Choroid plexus epithelial cell (primary cell): ENCODE measurements at places on chromosomes 11 and 22.

DNA sequence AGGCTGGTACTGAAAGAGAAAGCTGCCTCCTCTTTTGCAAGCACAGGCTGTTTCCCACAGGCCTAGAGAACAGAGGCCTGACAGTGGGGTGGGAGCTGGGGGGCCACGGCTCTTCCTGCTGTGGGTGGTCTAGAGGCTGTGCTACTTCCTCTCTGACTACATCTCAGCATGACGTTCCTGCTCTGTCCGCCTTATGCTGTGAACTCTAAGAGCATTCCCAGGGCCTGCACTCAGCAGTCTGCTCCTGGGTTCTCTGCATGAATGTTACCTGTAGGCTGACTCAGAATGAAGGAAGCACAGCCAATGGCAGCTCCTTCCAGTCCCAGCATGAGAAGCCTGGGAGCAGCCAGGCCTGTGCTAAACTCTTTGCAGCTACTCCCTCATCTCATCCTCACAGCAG is 534.3 kb downstream of the NTM start:
- peak; percentile 95 for DNase-seq

GRCh38 chr11:121446752-121447156 is 5.4 kb upstream of the SORL1 start:
- DNase-seq: peak; percentile 47

DNA sequence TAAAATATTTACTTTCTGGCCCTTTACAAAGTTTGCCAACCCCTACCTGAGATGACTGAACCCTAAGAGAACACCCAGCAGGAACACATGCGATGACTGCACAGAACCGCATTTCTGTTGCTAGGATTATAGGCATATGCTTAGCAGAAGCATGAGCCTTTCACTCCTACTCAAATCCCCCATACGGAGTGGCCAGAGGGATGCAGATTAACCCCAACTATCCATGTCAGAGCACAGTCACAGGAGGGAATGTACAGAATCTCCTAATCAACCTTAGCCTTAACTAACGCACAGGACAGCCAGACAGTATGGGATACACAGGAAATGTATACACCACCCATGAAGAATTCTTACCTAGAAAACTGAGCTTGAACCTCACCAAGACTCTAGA is 6.2 kb downstream of the HPS4 start:
- DNase-seq: peak; percentile 24

DNA sequence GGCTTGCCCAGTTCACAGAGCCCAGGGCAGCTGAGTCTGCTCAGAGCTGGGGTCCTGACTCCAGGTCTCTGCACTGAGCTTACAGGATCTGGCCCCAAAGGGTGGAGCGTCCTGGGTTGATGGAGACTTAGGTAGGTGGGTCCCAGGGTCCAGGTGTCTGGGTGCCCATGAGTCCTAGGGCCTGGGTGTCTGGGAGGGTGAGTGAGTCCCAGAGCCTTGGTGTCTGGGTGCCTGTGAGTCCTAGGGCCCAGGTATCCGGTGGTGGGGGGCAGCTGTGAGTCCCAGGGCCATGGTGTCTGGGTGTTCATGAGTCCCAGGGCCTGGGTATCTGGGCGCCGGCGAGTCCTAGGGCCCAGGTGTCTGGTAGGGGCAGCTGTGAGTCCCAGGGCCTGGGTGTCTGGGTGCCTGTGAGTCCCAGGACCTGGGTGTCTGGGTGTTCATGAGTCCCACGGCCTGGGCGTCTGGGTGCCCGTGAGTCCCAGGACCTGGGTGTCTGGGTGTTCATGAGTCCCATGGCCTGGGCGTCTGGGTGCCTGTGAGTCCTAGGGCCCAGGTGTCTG is 1505.6 kb downstream of the BRD1 start:
- no peak for DNase-seq

DNA sequence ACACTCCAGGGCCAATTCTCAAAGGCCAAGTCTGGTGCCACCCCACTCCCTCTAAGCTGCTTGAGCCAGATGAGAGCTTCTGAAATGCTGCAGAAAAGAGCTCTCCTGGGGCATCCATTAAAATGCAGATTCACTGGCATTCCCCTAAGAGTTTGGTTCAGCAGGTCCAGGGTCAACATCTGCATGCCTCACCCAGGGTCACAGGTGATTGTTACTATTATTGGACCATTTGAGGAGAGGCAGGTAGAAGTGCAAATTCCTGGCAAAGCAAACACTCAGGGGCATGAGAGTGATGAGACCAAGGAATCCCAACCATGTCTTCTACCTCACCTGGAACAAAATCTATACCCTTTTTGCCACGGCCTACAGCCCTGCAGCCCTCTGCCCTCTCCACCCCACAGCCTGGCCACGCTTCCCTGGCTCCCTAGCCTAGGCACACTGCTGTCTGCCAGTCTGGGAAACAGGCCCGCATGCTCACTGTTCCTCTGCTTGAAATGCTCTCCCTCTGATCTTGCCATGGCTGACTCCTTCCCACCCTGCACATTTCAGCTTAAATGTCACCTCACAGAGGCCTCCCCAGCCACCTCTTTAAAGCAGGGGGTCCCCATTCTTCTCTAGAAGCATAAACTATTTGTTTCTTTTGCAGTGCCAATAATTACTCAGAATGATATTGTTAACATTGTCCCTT is 4.4 kb upstream of the P2RX6 start:
- DNase-seq: no peak

- no peak for DNase-seq
Observed at GRCh38 chr11:13698132-13698531, 29.7 kb downstream of the FAR1 start.

GRCh38 chr22:44661070-44661469 is 40.9 kb upstream of the PRR5 start:
- no peak for DNase-seq

DNA sequence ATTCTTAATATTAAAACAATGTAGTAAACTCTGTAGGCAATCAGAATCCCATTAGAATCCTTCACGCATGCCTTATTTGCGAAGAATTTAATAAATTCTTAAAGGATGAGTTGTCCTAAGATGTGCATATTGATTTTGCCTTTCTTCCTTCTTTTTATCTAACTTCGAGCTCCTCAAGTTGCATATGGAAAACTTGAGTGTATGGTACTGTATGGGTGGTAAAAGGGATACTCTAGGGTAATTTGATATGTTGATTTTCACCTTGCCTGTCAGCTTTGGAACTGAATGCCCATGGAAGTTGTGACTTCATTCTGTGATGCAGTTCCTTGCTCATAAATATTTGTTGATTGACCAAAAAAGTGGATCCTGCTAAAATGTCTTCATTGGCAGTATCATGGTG is 193.8 kb downstream of the DDX10 start:
- DNase-seq: no peak

GRCh38 chr22:43861529-43861928 is 784 bp downstream of the SULT4A1 start:
- DNase-seq: peak; percentile 42

GRCh38 chr11:43434893-43435292 is 76.2 kb downstream of the TTC17 start:
- DNase-seq: no peak

DNA sequence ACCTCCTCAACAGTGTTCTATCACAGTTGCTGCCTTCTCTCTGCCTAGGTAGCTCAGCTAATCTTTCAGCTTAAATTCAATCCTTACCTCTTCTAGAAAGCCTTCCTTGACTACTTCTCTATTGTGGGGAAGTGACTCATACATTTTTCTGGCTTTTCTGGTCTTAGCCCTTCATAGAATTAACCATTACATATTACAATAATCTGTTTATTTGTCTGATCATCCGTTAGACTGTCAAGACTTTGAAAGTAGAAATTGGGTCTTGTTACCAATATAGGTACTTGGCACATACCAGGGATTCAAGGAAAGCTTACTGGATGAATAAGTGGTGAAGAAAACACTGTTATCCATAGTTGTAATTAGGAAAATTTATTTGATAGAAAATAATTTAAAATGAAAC is 89.6 kb downstream of the FANCF start:
- DNase-seq: no peak

- DNase-seq: peak; percentile 95
Observed at GRCh38 chr22:18075720-18076497, 1.9 kb upstream of the PEX26 start.

DNA sequence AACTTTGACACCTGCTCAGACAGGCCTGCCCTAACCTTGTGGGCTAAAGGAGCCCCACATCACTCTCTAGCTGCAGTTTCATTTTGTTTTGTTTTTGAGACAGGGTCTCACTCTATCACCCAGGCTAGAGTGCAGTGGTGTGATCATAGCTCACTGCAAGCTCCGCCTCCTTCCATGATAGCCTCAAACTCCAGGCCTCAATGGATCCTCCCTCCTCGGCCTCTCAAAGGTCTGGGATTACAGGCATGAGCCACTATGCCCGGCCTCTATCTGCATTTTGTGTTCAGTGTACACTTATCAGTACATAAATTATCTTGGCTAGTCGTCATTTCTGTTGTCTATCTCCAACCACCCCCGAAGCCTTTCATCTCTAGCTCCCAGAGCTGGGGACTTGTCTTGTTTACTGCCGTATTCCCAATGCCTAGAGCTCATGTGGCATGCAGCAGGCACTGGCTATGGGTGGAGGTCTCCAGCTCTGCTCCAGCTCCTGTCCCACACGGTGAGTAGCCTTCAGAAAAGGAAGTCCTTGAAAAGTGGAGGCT is 22.1 kb upstream of the PEX26 start:
- DNase-seq: no peak

DNA sequence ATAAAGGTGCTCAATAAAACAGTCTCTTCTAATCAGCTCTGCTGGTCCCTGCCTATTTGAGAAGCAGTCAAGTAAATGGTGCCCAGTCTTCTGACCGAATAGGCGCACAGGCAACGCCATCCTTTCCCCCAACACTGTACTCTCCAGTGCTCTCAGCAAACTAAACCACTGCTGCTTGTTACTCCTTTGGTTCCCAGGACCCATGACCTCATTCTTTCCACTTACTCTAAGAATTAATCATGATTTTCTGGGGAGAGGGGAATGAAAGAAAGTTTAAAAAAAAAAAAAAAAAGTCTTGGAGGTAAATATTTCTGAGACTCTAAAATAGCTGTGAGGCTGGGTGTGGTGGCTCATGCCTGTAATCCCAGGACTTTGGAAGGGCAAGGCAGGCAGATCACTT is 63.7 kb downstream of the SGSM3 start:
- peak; percentile 27 for DNase-seq

DNA sequence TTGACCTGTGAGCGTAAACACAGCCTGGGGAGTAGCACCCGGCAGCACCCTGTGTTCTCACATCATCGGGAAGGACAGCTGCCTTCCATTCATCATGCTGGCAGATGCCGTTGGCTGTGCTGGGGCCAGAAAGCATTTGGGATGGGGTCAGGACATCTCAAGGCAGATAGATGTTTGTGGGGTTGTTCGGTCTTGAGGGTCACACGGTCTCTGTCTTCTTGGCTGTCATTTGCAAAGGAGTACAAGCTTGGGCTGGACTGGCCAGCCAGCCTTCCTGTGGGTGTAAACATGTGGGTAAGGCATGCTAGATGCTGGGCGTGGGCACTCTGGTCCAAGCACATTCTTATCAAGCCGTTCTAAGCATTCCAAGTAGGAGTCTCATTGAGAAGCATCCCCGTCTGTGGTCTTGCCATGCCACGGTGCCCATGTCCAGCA is 81.4 kb downstream of the TBC1D22A start:
- DNase-seq: no peak

- no peak for DNase-seq
Observed at GRCh38 chr11:96028746-96029145, 104.8 kb upstream of the MTMR2 start.

GRCh38 chr11:20258376-20258895 is 98.2 kb upstream of the DBX1 start:
- DNase-seq: no peak

DNA sequence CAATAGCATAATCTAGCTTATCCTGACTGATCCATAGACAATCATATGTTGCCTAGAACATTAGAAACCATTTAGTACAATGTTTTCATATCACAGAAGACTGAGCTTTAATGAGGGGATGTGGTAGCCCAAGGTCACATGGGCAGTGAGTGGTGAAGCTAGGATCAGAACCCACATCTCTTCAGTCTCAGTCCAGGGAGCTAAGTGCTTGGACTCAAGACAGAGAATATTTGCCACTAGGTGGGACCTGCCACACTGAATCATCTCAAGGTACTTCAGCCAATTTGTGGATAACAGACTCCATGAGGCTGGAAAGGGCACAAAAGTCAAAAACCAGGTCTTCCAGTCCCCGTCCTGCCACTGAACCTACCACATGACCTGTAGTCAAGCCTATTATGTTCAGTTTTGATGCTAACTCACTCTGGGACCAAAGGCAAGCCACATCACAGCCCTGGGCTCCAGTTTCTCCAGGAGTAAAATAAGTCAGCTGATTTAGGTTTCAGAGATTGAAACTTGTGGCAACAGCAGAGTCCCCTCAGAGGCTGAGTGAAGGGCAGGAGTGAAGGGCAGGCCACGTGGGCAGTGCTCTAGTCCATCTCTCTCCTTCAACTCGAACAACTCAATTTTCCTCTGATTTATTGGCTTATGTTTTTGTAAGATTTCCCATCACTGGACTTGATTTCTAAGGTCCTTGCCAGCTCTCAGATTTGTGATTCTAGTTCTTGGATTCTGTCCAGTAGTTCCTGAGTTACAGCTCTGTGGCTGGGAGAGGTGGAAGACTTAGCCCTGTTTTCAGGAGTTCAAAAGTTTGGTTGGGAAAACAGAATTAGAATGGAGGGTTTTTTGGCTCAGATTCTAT is 84.6 kb upstream of the PHOX2A start:
- DNase-seq: peak; percentile 57

- DNase-seq: no peak
Observed at GRCh38 chr22:47563406-47564157, 801.1 kb downstream of the TBC1D22A start.

DNA sequence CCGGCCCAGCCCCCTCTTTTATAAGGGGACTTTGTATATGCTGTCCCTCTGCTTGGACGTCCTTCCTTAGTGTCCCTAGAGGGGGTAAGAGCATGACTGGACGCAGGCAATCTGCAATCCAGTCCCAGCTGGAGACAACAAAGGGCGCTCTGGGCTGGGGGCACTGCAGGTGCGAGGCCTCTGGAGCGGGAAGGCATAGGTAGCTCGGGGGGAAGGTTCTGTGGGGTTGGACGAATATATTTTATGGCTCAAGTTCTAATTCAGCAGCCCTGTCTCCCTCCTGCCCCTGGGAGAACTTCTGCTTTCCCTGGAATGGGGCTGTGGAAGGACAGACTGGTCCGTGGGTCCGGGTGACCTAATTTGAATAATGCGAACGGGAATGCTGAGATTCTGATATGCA is 40.0 kb downstream of the KCNJ4 start:
- DNase-seq: no peak

- peak; percentile 84 for DNase-seq
Observed at GRCh38 chr11:62539238-62539925, 7.2 kb downstream of the AHNAK start.

DNA sequence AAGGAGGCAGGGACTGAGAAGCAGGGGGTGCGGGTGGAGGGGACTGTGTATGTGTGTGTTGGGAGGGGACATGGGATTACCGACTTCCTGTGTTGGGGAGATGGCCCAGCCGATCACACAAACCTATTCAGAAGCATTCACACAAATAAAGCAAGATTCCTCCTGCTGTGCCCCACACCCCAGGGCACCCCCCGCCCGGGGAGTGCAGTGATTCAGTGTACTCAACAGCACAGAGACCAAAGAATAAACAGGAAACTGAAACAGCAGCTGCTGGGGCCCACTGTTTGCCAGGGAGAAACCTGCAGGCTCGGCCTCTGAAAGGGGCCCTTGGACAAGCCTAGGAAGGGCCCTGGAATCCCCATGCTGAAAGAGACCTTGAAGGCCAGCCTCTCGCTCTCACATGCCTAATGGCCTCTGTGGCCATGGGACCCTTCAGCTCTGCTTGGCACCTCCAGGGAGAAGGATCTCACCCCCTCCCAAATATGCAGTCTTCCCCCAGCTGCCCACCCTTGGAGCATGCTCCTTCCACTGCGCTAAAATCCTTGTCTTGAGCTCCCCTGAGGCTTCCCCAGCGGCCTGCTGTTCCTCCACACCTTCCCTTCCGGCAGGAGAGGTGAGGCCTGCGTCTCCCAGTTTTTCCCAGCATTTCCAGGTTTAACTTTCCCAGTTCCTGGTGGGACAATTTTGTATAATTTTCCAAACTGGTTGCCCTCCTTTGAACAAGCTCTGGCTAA is 72.9 kb downstream of the CSNK2A3 start:
- peak; percentile 65 for DNase-seq
